ENCODE measurements at places on chromosomes 12 and 14. TPM values are rescaled to one million over a fixed set of nuclear protein-coding genes. Genes with fewer than 3 reads are reported as not detected.

SRRM4 gene
- total RNA-seq = not detected

MFAP5 gene
- 0.06 TPM for total RNA-seq

PRIM1 gene
- 23.8 TPM for total RNA-seq

ISCU gene
- 94.3 TPM for total RNA-seq

LIN7A gene
- 0.14 TPM for total RNA-seq

TRPV4 gene
- 0.09 TPM for total RNA-seq

SUPT16H gene
- total RNA-seq = 98.5 TPM

RNF212B gene
- total RNA-seq = not detected

OR4E2 gene
- not detected for total RNA-seq

PLEKHH1 gene
- total RNA-seq = 3.1 TPM

PPFIBP1 gene
- total RNA-seq = 27.2 TPM

NPFF gene
- not detected for total RNA-seq

TAS2R8 gene
- not detected for total RNA-seq

KCNC2 gene
- total RNA-seq = not detected

ENDOU gene
- not detected for total RNA-seq

C14orf132 gene
- 4.3 TPM for total RNA-seq

RBP5 gene
- not detected for total RNA-seq

NFE2 gene
- not detected for total RNA-seq

SIX6 gene
- not detected for total RNA-seq

GDF3 gene
- total RNA-seq = not detected

TDRD9 gene
- total RNA-seq = 0.14 TPM

KIF26A gene
- 3.4 TPM for total RNA-seq

KRT83 gene
- total RNA-seq = 7.2 TPM

DPF3 gene
- total RNA-seq = 0.06 TPM

TSPAN31 gene
- 17.7 TPM for total RNA-seq

FBLN5 gene
- 3.3 TPM for total RNA-seq

RNASE7 gene
- not detected for total RNA-seq

KLRG1 gene
- 1.5 TPM for total RNA-seq

OR4K1 gene
- total RNA-seq = not detected

FAM234B gene
- 3.8 TPM for total RNA-seq

LRRC10 gene
- total RNA-seq = not detected

ZFHX2 gene
- 1.1 TPM for total RNA-seq

NAA30 gene
- total RNA-seq = 10.0 TPM

P2RX2 gene
- total RNA-seq = not detected

ARHGEF25 gene
- total RNA-seq = 5.7 TPM

ATXN2 gene
- 48.5 TPM for total RNA-seq

NEUROD4 gene
- total RNA-seq = not detected

ARMH4 gene
- 0.49 TPM for total RNA-seq

C14orf180 gene
- not detected for total RNA-seq

CSAD gene
- 7.6 TPM for total RNA-seq

TIMM9 gene
- 80.1 TPM for total RNA-seq

STAC3 gene
- total RNA-seq = 0.40 TPM

SDR9C7 gene
- not detected for total RNA-seq

CCDC196 gene
- total RNA-seq = not detected

ANG gene
- total RNA-seq = 8.7 TPM

AVPR1A gene
- not detected for total RNA-seq

TAS2R43 gene
- total RNA-seq = not detected

RNFT2 gene
- total RNA-seq = 2.1 TPM
